ENCODE measurements at places on chromosomes 4 and X.

DNA sequence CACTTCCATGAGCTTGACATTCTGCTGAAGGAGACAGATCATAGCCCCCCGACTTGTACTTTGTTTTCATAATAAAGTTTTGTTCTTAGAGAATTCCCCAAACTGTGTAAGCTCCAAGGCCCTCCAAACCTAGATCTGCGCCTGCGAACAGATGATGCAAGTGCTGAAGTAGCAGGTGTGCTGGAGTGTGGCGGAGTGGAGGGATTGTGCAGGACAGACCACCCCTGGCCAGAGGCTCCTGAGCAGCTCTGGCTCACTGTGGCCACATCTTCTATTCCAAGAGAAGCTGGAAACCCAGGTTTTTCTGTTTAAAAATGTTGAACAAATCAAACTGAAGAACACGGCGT is 46.4 kb downstream of the TBC1D14 start:
- H3K27me3 ChIP-seq: no peaks in the 10 kb centered on the region
- H3K36me3 ChIP-seq: no peaks in the 10 kb centered on the region
- peaks cover 9% of the 10 kb centered on the region for H3K4me1 ChIP-seq
- peak; percentile 6 for DNase-seq

DNA sequence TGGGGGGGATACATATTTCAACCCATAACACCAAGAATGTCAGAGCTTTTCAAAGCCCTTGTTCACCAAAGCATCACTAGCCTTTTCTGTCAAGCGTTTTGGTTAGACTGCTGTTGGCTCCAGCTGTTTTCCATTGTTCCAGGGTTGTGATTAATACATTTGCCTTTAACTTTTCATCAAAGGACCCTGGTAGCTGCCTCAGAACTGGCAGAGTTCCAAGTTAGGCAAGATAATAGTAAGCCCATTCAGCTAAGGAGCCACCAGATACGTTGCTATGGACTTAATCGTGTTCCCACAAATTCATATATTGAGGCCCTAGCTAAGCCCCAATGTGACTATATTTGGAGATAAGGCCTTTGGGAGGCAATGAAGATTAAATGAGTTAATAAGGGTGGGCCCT is 37.1 kb downstream of the ENOPH1 start:
- no peak overlapping the region for H3K4me3 ChIP-seq
- H3K27me3 ChIP-seq: no peaks in the 10 kb centered on the region
- H3K4me1 ChIP-seq: no peaks in the 10 kb centered on the region
- H3K27ac ChIP-seq: no peak overlapping the region
- H3K36me3 ChIP-seq: peaks cover 10% of the 10 kb centered on the region

GRCh38 chr4:33996075-33996718 is 2248.1 kb downstream of the ARAP2 start:
- H3K36me3 ChIP-seq: no peaks in the 10 kb centered on the region
- H3K27me3 ChIP-seq: no peaks in the 10 kb centered on the region
- H3K27ac ChIP-seq: no peak overlapping the region
- no peak overlapping the region for H3K4me3 ChIP-seq

GRCh38 chr4:15336410-15337167 is 91.2 kb upstream of the C1QTNF7 start:
- no peak overlapping the region for H3K4me3 ChIP-seq
- H3K27ac ChIP-seq: no peak overlapping the region
- H3K27me3 ChIP-seq: no peaks in the 10 kb centered on the region
- peaks cover 8% of the 10 kb centered on the region for H3K4me1 ChIP-seq
